ENCODE measurements at places on chromosomes 16 and 17.

GRCh38 chr17:17072546-17072945 is 30.3 kb downstream of the MPRIP start:
- DNase-seq: no peak

DNA sequence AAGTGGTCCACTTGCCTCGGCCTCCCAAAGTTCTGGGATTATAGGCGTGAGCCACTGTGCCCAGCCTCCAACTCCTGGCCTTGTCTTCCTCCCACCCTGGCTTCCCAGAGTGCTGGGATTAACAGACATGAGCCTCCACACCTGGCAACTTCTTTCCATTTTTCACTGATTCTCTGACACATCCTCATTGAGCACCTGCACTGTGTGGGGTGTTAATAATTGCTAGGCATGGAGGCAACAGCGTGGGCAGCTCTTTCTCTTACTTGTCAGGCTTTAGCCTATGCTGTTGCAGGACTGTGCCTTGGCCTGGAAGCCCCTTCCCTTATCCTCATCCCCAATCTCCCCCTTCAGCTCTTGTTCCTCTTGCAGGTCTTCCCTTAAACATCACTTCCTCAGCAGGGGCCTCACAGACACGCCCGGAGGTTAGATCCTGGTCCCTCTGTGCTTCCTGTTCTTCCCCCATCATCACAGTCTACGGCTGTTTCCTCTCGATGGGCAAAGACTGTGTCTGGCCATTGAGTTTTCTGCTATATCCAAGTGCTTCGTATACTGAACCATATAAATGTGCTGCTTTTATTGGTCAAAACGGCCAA is 7.9 kb downstream of the QPRT start:
- DNase-seq: no peak

DNA sequence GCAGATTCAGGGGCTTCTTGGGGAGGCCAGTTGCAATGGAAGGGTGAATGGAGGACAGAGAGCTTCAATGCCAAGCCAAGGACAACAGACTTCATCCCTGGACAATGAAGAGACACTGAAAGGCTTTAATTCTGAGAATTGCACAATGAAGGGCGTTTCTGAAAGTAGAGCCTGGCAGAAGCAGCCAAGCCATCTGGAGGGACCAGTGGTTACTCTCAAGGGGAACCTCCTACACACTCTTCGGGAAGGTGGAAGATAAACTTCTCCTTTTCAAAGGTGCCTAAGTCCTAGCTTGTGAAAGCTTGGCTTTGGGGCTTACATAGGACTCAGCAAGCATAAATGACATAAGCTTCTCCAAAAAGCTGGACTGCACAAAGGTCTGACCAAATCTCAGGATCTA is 6.2 kb upstream of the CES1 start:
- no peak for DNase-seq

DNA sequence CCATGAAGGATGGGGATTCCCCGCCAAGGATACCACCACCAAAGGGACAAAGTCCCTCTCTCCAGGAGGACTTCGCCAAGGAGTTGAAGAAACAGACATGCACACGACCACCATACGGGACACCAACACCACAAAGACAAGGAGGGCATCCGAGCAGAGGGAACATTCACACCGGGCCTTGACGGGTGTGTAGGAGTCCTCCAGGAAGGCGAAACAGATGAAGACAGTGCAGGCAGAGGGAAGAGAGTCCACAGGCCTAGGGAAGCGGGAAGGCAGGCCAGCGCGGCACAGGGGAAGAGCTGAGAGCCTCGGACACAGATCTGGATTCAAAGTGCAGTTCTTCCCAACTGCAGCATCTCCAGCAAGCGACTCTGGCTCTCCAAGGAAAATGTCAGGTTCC is 10.8 kb downstream of the COTL1 start:
- no peak for DNase-seq

DNA sequence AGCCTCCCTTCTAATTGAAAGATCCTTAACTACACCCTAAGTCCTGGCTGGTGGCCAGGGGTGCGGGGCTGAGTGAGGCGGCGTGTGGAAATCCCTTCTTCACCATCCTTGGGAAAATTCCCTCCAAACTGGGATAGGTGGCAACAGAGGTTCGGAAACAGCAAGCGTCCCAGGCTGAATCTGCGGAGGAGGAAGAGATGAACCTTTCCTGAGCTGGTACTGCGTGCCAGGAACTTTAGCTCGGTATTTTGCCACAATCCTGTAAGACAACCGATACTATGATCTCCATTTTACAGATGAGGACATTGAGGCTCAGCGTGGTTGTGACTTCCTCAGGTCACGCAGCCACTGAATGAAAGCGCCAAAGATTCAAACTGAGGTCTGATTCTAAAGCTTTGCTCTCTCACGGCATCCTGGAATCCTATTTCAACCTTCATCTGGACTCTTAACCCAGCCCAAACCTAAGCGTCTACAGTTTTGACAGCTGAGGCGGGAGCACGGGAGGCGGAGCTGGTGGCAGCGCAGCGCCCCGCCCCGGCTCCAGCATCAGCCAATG is 583 bp upstream of the CYLD start:
- no peak for DNase-seq

GRCh38 chr16:75181630-75182029 is 25.3 kb downstream of the CTRB2 start:
- no peak for DNase-seq

DNA sequence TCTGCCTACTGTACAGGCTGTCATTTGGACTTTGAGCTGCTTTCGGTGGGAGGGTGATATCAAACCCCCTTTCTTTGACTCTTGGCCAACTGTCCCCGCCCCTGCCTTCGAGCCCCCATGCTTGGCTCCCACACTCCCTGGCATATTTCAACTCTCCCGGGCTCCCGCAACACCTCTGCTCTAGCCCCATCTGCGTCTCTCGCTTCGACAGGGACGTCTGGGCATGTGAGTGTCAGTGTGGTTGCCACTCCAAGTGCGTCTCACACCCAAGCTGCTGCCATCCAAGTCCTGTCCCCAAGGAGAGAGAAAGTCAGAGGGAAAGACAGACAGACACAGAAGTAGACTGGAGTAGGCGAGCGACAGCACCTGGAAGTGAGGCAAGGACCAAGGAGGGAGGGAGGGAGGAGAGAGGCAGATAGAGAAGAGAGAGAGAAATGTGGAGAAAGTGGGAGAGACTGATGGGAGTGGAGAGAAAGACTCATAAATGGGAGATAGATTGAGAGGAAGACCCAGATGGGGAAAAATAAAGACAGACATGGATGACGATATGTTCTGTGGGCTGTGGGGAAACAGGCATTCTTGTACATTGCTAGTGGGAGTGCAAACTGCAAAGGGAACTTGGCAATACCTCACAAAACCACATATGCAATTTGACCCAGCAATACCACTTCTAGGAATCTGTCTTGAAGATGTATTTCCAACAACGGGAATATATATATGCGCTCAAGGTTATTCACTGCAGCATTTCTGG is 11.8 kb downstream of the STARD3 start:
- DNase-seq: no peak

DNA sequence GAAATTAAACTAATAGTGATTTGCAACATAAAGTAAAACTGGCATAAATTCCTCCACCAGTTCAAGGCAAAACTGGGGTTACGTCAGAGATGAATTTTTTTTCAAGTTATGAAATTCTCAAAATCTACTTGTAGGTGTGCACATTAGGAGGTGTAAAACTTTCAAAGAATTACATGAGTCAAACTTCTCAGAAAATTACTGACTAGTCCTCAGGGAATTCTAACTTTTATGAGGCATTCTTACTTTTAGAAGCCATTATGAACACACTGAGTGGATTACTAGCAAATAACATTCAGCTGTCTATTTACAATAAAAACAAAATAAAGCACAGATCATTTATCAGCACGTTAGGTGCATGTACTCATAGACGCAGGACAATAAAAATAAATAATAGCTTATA is 348.7 kb downstream of the CDH11 start:
- no peak for DNase-seq

- no peak for DNase-seq
Measured at GRCh38 chr16:76125871-76126270, 151.3 kb upstream of the CNTNAP4 start.

GRCh38 chr16:57694725-57695679 is at the start of gene DRC7:
TSS of gene DRC7 (plus strand) at chr16:57694806. CDS start at chr16:57697950, 3,144 bp downstream.
- DNase-seq: no peak

- DNase-seq: no peak
Measured at GRCh38 chr17:7491583-7491982, 7.4 kb downstream of the POLR2A start.

DNA sequence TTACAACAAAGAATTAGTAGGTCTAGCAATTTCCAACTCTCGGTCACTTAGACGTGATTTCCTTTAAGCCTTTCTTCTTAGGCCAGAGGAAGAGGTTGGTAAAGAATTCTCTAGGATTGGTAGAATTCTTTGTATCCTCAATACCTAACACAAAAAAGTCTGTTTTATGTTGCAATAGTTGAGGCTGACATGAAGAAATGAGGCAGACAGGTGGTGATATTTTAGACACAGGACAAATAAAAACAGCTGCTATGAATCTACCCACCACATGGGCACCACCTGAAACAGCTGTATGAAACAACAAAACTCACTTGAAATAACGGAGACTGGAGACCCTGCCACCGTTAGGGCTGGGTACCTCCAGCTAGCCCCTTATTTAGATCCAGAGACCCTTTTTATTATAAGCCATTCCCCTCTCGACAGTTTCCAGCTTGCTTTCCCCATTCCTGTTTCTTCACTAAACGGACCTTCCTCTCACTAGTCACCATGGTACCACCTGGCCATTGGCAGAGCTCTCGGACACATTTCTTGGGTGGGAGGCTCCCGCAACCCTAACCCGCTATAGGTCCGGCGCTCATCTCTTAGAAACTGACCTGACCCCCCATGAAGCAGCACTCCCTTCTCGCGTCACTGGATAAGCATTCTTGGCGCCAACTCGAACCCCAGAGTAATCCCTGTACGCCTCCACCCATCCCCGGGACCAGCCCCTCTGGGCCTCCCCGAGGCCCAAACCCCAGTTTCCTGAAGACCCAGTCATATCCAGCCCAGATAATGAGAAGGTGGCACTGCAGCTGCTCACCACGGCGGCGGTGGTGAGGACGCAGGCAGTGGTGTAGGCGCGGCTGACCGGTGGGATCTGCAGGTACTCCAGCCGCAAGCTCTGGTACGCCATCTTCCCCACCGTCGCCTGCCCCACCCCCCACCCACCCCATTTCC is at the start of gene DERL2:
Gene DERL2 (minus strand): TSS at position 909 of the 936 bp plus-strand sequence. CDS start 17 bp downstream, at position 892.
- DNase-seq: no peak

DNA sequence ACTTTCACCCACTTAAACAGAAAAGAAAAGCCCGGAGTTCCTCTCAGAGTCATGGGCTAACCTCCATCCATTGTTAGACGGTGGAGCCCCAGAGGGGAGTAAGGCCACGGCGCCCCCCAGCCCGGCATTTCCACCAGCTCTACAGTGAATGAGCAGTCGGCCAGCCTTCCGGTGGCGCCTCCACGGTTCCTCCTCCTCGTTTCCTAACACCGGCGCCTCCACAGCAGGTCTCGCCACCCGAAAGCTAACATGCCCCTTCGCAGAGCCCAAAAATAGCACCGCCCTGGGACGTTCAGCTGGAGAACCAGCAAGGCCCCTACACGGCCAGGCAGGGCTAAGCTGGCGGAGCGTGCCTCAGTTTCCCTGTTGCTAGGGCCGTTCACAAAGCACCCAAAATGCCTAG is 858 bp downstream of the MMD start:
- DNase-seq: no peak

GRCh38 chr16:81632392-81633146 is 146.5 kb upstream of the PLCG2 start:
- DNase-seq: peak; percentile 53

All from activated CD4-positive, CD25-positive, alpha-beta regulatory T cell (primary cell).